ENCODE measurements at places on chromosomes 4 and X. TPM values are rescaled to one million over a fixed set of nuclear protein-coding genes. Genes with fewer than 3 reads are reported as not detected.

Gene ZCCHC18
- not detected for polyA plus RNA-seq

Gene NEUROG2
- 0.07 TPM for polyA plus RNA-seq

Gene SH3D19
- polyA plus RNA-seq, result not detected

Gene ERCC6L
- 8.5 TPM for polyA plus RNA-seq

Gene MAP7D3
- 20.0 TPM for polyA plus RNA-seq

Gene CENPVL1
- polyA plus RNA-seq, result not detected

Gene SMC1A
- 80.6 TPM for polyA plus RNA-seq

Gene GYPE
- 43.0 TPM for polyA plus RNA-seq

Gene SPCS3
- polyA plus RNA-seq, result 73.9 TPM

Measured in K562 (cell line).